Gastrocnemius medialis (tissue), 4 donors: ENCODE measurements at places on chromosomes 7 and 10. TPM values are rescaled to one million over a fixed set of nuclear protein-coding genes. Genes with fewer than 3 reads are reported as not detected.
A peak's percentile ranks its signal among the peaks of the same experiment; 100 is the strongest.

Gene PRPS1L1
- total RNA-seq, result not detected

Gene SPDYE2B
- total RNA-seq, result not detected

Gene TMEM178B
- total RNA-seq, result 1.3 TPM

Gene TMEM236
- 0.56 TPM for total RNA-seq

DNA sequence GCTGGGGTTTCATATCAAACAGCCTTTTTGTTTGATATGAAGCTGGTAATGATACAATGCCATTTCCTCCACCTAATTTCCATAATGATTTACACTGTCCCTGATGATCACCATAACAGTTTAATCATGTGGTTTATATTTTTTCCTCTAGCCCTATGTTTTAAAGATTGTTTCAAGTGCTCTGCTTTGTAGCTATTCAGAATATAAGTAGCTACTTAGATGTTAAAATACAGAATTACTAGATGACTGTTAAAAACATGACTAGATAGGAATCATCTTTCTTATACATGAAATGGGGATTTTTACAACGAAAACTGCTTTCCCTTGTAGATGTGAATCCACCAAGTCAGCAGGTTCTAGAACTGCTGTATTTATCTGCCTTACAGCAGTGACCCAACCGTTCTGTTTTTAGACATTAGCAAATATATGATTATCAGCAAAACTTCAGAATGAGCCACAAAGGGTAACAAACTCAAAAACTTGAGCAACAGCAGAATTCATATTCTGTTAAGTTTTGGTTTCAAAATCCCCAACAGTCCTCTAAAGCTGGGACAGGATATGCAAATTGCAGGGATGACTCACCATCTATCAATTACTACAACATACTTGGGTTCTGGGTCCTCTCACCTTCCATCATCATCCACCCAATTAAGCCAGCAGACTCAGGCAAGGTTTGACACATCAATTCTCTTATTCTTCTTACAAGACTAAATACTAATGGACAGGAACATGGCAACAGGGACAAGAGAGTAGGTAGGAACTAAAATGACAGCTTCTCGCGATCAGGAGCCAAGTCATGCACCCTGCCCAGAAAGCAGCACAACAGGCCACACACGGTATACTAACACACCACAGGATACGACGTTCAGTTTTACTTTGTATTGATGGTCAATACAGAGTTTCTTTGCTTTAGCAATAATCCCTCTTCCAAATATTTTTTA is 83.9 kb downstream of the PIP4K2A start:
- H3K27ac ChIP-seq, result no peak overlapping the region
- no peak overlapping the region for H3K4me3 ChIP-seq
- no peaks in the 10 kb centered on the region for H3K27me3 ChIP-seq
- H3K4me1 ChIP-seq, result peaks cover 2% of the 10 kb centered on the region
- H3K36me3 ChIP-seq, result no peaks in the 10 kb centered on the region

DNA sequence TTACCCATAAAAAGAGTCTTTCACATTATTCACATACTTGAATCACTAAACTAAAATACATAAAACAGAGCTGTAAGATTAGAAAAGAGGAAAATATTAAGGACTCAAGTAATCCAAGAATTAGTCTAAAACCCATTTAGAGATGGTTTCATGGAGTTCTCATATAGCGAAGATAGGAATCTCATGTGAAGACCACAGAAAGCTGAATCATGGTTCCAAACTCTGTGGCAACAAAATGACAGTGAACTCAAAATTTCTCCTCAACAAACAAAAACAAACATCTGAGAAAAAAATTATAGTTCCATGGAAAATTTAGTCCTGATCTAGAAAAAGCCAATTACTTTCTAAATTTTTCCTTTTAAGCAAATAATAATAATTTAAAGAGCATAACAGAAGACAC is 34.6 kb downstream of the BAZ1B start:
- no peak overlapping the region for H3K27ac ChIP-seq
- no peaks in the 10 kb centered on the region for H3K27me3 ChIP-seq
- H3K4me3 ChIP-seq, result no peak overlapping the region
- DNase-seq, result no peak
- peaks cover 7% of the 10 kb centered on the region for H3K4me1 ChIP-seq

DNA sequence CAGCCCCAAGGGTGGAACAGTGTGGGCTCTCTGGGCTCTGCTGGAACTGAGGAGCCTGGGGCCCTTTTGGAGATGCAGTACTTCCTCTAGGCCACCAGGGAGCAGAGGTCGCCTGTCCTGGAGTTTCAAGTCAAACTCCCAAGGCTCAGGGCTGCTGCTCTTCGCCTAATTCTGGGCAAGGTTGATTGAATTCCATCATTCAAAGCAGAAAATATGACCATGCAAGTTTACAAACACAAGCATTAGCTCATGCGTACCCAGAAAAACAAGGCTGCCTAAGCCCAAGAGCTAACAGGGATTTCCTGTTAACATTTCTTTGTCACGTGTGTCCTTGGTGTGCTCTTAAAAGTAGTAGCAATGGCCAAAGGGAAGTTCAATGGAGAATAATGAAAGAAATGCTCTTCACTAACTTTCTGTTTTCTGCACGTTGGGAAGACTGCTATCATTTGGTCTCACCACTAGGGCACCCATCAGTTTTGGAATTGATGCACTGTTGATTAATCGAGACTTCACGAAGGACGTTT is 20.1 kb downstream of the LDB3 start:
- no peaks in the 10 kb centered on the region for H3K36me3 ChIP-seq
- no peaks in the 10 kb centered on the region for H3K27me3 ChIP-seq
- no peak overlapping the region for H3K4me3 ChIP-seq

DNA sequence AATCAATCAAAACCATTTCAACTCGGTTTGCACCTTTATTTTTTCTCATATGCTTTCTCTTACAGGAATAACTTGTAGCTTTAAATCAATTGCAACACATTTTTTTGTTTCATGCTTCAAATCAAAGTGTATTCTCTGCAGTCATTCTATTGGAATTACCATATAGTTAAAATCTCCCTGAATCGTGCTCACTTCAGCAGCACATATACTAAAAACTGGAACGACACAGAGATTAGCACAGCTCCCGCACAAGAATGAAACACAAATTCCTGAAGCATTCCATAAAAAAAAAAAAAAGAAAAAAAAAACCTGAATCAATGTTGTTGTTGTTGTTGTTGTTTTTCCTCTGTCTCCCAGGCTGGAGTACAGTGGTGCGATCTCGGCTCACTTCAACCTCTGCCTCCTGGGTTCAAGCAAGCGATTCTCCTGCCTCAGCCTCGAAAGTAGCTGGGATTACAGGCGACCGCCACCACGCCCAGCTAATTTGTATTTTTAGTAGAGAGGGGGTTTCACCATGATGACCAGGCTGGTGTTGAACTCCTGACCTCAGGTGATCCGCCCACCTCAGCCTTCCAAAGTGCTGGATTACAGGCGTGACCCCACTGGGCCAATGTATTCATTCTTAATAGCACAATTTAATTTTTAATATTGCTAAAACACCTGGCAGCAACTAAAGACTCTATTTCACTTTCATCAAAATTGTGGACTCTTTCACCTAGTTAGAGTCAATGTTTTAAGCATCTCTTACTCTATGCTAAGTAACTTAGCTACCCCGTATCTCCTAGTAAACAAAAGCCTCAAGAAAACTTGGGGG is 26.3 kb downstream of the ANKRD61 start:
- peaks cover 15% of the 10 kb centered on the region for H3K4me1 ChIP-seq
- no peak for DNase-seq
- H3K27me3 ChIP-seq, result no peaks in the 10 kb centered on the region
- H3K27ac ChIP-seq, result peak overlapping the region; percentile 88

GRCh38 chr7:135879233-135879632 is 97.9 kb downstream of the MTPN start:
- no peak for DNase-seq
- H3K27me3 ChIP-seq, result no peaks in the 10 kb centered on the region
- H3K27ac ChIP-seq, result no peak overlapping the region
- H3K4me1 ChIP-seq, result no peaks in the 10 kb centered on the region

DNA sequence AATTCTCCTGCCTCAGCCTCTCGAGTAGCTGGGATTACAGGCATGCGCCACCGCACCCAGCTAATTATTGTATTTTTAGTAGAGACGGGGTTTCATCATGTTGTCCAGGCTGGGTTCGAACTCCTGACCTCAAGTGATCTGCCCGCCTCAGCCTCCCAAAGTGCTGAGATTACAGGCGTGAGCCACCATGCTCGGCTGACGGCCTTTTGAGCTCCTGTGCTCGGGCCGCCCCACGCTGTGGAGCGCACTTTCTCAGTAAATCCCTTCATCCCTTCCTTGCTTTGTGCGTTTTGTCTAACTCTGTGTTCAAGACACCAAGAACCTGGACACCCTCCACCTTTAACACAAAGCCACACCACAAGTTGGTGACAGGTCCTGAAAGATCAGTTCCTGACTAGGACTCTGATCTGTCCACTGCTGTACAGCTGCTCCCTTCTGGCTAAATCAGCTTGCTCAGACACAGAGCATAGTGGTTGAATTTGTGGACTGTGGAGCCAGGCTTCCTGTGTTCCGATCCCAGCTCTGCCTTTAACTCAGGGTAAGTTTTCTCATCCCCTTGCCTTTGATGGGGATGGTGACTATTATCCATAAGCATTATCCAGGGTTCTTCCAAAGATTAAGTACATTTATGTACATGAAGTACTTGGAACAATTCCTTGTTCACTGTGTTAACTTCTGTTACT is 20.1 kb downstream of the CHST3 start:
- peaks cover 71% of the 10 kb centered on the region for H3K4me1 ChIP-seq
- no peak overlapping the region for H3K4me3 ChIP-seq

GRCh38 chr10:15571575-15571974 is 148.1 kb downstream of the ITGA8 start:
- H3K4me3 ChIP-seq, result no peak overlapping the region
- no peaks in the 10 kb centered on the region for H3K4me1 ChIP-seq
- H3K27ac ChIP-seq, result no peak overlapping the region
- no peaks in the 10 kb centered on the region for H3K27me3 ChIP-seq

DNA sequence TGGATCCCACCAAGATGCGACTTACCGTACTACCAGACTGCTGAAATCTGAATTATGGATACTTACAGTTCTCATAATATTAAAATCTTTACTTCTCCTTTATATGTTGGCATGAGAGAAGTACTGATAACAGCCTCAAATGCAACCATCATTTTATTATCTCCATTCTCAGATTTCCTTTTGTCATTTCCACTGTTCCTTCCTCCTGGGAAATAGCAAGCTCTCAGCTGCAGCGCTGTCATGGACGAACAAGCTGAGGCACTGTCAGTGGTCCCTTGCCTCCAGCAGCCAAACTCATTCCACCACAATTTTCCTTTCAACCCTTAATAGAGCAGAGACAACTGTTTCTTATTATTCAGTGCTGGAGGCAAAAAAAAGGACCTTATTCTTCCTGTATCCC is 478.4 kb downstream of the ARL4A start:
- no peak for DNase-seq
- no peaks in the 10 kb centered on the region for H3K27me3 ChIP-seq
- no peak overlapping the region for H3K27ac ChIP-seq

DNA sequence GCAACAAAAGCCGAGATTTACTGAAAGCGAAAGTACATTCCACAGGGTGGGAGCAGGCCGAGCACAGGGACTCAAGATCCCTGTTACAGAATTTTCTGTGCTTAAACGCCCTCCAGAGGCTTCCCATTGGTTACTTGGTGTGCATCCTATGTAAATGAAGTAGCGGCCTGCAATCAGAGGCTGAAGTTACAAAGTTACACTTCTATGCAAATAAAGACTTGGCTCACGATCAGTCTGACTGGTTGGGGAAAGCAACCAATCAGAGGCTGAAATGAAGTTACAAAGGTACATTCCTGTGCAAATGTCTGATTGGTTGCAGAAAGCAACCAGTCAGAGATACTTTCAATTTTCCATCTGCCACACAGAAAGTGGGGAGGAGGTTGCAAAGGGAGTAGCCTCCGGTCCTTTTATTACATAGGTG is 4.1 kb downstream of the ACBD7 start:
- no peak overlapping the region for H3K27ac ChIP-seq
- H3K36me3 ChIP-seq, result no peaks in the 10 kb centered on the region
- no peak for DNase-seq
- H3K4me1 ChIP-seq, result peaks cover 3% of the 10 kb centered on the region
- no peaks in the 10 kb centered on the region for H3K27me3 ChIP-seq
- H3K4me3 ChIP-seq, result peak overlapping the region; percentile 53

- no peaks in the 10 kb centered on the region for H3K4me1 ChIP-seq
- no peak overlapping the region for H3K4me3 ChIP-seq
- no peaks in the 10 kb centered on the region for H3K27me3 ChIP-seq
- no peak for DNase-seq
- H3K27ac ChIP-seq, result no peak overlapping the region
Measured at GRCh38 chr7:68015122-68015977, 1018.7 kb downstream of the TYW1 start.

GRCh38 chr7:159370-160270 is 32.8 kb upstream of the FAM20C start:
- peaks cover 7% of the 10 kb centered on the region for H3K4me1 ChIP-seq
- peak overlapping the region; percentile 9 for H3K4me3 ChIP-seq
- no peak overlapping the region for H3K27ac ChIP-seq
- H3K27me3 ChIP-seq, result no peaks in the 10 kb centered on the region
- no peaks in the 10 kb centered on the region for H3K36me3 ChIP-seq
- DNase-seq, result no peak

GRCh38 chr10:102773320-102773719 is 29.6 kb downstream of the WBP1L start:
- no peak overlapping the region for H3K4me3 ChIP-seq
- DNase-seq, result no peak
- no peaks in the 10 kb centered on the region for H3K27me3 ChIP-seq
- H3K27ac ChIP-seq, result peak overlapping the region; percentile 93
- H3K36me3 ChIP-seq, result no peaks in the 10 kb centered on the region
- peaks cover 65% of the 10 kb centered on the region for H3K4me1 ChIP-seq

GRCh38 chr10:115093286-115093775 is at the start of gene ATRNL1:
ATRNL1 (plus strand) TSS chr10:115093365; CDS start chr10:115093751, 386 bp downstream.
- peaks cover 32% of the 10 kb centered on the region for H3K27me3 ChIP-seq
- peak; percentile 19 for DNase-seq
- peak within 1 kb of the TSS; percentile 57 for H3K4me3 ChIP-seq
- peak within 1 kb of the TSS; percentile 51 for H3K27ac ChIP-seq

GRCh38 chr7:50980411-50980810 is 197.7 kb upstream of the GRB10 start:
- no peaks in the 10 kb centered on the region for H3K4me1 ChIP-seq
- no peaks in the 10 kb centered on the region for H3K27me3 ChIP-seq
- no peak for DNase-seq
- H3K27ac ChIP-seq, result no peak overlapping the region

- H3K4me3 ChIP-seq, result no peak overlapping the region
- no peak for DNase-seq
- H3K36me3 ChIP-seq, result no peaks in the 10 kb centered on the region
- H3K4me1 ChIP-seq, result no peaks in the 10 kb centered on the region
Measured at GRCh38 chr10:120765226-120765803, 85.8 kb upstream of the WDR11 start.

- no peak overlapping the region for H3K4me3 ChIP-seq
- no peaks in the 10 kb centered on the region for H3K36me3 ChIP-seq
- no peaks in the 10 kb centered on the region for H3K27me3 ChIP-seq
- no peaks in the 10 kb centered on the region for H3K4me1 ChIP-seq
Measured at GRCh38 chr7:6128205-6128604, 97.0 kb downstream of the ANKRD61 start.
